Chondrocyte (in vitro differentiated cells): ENCODE measurements at places on chromosomes 6 and 20. TPM values are rescaled to one million over a fixed set of nuclear protein-coding genes. Genes with fewer than 3 reads are reported as not detected.
A peak's percentile ranks its signal among the peaks of the same experiment; 100 is the strongest.

The MAS1 gene
- not detected in 3 replicates for total RNA-seq

The PTPN1 gene
- 30.3 to 32.4 TPM (median 30.8 TPM) in 3 replicates for total RNA-seq

The CST1 gene
- not detected in 3 replicates for total RNA-seq

DNA sequence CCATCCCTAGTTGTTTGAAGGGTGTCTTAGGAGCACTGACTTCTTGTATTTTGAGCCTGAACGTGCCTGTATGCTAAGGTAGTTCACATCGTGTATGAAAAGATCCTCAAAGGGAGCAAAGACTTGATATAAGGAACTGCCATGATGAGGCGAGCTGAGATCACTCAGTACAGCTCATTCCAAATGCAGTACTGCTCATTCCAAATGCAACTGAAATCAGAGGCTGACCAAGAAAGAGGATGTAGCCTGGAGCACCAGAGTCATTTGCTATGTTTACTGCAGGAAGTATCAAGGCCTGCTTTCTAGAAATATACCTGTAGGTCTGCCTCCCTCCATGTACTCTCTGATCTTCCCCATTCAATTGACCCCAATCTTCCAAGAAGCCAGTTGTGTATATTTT is 832.2 kb downstream of the EYS start:
- no peak overlapping the region for H3K4me3 ChIP-seq
- H3K4me1 ChIP-seq: no peaks in the 10 kb centered on the region
- no peaks in the 10 kb centered on the region for H3K36me3 ChIP-seq
- peaks cover 36% of the 10 kb centered on the region for H3K27me3 ChIP-seq
- DNase-seq: no peak
- no peak overlapping the region for H3K27ac ChIP-seq

DNA sequence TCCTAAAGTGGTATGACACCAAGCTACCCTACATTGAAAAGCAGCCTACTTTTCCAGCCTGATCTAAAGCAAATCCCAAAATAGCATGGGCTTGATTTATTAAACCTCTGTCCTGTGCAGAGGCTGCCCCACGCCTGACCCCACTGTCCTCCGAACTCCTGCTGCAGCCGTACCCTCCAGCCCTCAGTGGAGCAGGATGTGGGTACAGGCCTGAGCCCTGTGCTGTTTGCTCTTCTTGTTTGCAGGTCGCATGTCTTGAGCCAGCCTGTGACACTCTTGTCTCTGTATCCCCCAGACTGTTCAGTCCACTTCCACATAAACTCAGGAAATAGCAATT is 61.2 kb downstream of the RPP40 start:
- peak overlapping the region; percentile 90 for H3K27ac ChIP-seq
- H3K4me1 ChIP-seq: peaks cover 26% of the 10 kb centered on the region

GRCh38 chr20:35546127-35546526 is 4.2 kb downstream of the ERGIC3 start:
- no peaks in the 10 kb centered on the region for H3K27me3 ChIP-seq
- DNase-seq: no peak
- H3K4me1 ChIP-seq: peaks cover 22% of the 10 kb centered on the region
- H3K36me3 ChIP-seq: peaks cover 16% of the 10 kb centered on the region

- H3K36me3 ChIP-seq: no peaks in the 10 kb centered on the region
- H3K4me1 ChIP-seq: no peaks in the 10 kb centered on the region
- H3K27me3 ChIP-seq: peaks cover 1% of the 10 kb centered on the region
- H3K27ac ChIP-seq: no peak overlapping the region
- no peak for DNase-seq
Observed at GRCh38 chr20:14142171-14142570, 146.9 kb downstream of the MACROD2 start.

- H3K27ac ChIP-seq: peak overlapping the region; percentile 92
- peaks cover 69% of the 10 kb centered on the region for H3K4me1 ChIP-seq
- no peak overlapping the region for H3K4me3 ChIP-seq
- DNase-seq: no peak
- no peaks in the 10 kb centered on the region for H3K27me3 ChIP-seq
Observed at GRCh38 chr20:38277285-38277684, 16.8 kb upstream of the KIAA1755 start.

- H3K27me3 ChIP-seq: no peaks in the 10 kb centered on the region
- no peak for DNase-seq
- H3K4me3 ChIP-seq: no peak overlapping the region
- H3K4me1 ChIP-seq: peaks cover 4% of the 10 kb centered on the region
Observed at GRCh38 chr6:335572-335971, 43.3 kb downstream of the DUSP22 start.

DNA sequence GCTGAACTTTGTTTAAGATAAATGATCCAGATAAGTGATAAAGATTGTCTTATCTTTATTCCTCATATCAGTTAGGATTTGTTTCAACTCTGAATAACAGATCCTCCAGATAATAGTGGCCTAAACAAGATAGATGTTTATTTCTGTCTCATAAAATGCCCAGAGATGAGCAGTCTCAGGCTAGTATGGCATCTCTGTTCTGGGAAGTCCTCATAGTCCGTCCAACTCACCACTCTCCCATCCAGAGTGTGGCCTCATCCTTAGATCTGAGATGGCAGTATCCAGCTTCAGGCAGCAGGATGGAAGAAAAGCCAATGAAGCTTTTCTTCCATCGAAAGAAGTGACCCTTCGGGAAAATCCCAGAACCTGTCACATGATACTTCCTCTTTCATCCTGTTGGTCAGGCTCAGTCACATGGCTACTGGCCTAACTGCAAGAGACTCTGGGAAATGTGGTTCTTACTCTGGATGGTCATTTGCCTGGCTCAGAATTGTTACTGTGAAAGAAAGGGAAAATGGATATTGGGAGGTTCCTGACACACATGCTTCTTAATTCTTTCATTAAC is 29.4 kb upstream of the TAGAP start:
- H3K27me3 ChIP-seq: peaks cover 19% of the 10 kb centered on the region
- peaks cover 6% of the 10 kb centered on the region for H3K4me1 ChIP-seq
- peaks cover 1% of the 10 kb centered on the region for H3K36me3 ChIP-seq
